Stimulated activated CD4-positive, alpha-beta T cell treated with anti-CD3 and anti-CD28 coated beads, Interleukin-4, amount 100 ng/mL, for 4 hours (primary cell): ENCODE measurements at places on chromosomes 2 and 18.

- DNase-seq, result no peak
Observed at GRCh38 chr2:234957834-234958135, 6.0 kb downstream of the SH3BP4 start.

- no peak for DNase-seq
Observed at GRCh38 chr2:29016504-29016903, 35.4 kb downstream of the TOGARAM2 start.

DNA sequence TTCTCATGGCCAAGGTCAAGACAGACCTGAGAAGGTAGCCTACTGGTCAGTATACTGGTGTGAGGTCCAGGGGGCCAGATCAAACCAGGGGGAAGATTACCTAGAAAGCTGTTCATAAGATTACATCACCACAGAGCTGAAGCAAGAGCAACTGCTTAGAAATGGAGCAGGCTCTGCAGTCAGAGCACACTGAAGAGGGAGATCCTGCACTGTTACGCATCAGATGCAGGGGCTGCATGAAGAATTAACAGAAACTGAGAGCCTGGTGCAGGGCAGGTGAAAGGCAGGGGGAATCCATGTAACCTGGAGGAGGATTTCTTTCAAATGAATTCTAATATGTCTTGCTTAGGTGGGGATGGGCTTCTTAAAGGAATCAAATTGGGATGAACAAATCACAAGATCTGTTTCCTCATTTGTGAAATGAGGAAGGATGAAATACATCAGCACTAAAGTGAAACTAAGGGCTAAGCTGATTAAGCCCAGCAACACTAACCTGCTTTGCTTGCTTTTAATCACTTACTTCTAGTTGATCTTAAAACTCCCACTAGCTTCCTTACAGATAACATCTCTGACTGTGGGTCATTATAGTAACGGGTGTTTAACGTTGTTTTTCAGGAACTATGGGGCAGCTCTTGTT, 74.3 kb upstream of the ADAM23 start:
- no peak for DNase-seq

DNA sequence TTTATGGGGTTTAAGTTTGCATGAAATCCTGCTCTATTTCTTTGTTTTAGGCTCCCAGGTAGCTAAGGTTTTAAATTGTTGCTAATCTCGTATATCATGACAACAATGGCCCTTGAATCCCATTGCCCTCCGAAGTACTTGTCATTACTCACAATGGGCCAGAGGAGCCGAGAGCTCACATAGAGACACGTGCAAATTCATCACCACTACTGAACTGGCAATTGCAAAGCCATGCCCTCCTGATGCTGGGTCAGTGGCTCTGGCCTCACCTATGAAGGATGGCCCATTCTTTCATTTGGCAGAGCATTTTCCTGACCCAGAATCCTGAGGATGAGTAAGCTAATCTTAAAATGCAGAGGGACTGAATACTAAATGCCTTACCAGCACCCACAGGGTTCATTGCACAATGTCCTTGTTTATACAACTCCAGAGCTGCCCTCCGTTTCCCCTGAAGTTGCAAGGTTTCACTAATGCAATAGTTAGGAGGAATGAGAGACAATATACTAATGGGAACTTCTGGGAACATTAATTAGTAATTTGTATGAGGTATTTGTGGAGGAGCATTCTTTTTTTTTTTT, 71.6 kb upstream of the GAREM1 start:
- DNase-seq, result no peak

DNA sequence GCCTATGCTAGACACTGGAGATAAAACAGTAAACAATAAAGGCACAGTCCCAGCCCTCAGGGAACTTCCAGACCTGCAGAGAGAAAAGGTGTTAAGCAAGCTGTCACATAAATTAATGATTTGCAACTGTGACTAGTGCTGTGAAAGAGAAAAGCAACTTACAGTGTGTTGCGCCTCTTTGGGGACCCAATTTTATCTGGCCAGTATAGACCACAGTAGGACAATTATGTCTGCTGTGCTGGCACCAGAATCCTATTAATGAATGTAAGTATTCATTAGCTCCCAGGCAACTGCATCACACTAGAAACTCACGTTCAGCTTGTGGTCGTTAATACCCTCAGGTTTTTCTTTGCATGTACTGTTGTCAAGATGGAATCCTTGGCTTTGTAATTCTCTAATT, 55.3 kb upstream of the CHST9 start:
- DNase-seq, result no peak

- no peak for DNase-seq
Observed at GRCh38 chr2:217248312-217248935, 388.6 kb upstream of the TNP1 start.

DNA sequence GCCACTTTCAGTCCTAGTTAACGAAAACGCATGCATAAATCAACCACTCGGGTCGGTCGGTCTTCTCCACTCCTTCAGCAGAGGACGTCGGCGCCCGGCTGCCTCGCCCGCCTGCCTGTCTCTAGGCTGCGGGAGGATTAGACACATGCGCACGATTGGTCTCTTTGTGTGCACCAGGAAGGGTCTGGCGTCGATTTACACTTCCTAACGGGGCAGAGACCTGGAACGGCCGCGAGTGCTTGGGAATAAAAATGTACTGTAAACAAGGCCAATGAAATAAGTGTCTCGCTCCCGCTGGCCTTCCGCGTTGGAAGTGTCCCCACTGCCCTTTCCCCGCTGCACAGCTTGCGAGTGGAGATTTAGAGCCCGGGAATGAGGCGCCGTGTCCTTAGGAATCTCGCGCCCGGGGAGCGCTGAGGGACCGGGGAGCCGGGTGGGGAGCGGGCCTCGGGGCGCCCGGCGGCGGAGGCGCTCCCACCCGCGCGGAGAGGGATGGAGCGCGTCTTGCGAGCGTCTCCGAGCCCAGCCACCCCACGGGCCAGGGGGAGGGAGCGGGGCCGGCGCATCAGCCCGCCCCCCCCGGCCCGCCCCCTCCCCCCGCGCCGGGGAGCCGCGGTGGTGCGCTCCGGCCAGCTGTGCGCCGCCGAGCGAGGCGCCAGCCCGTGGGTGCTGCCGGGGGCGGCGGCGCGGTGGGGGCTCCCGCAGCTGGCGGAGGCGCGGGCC, at the start of gene DOK6:
TSS of gene DOK6 (plus strand) at position 636 of the 723 bp plus-strand sequence.
- no peak for DNase-seq

DNA sequence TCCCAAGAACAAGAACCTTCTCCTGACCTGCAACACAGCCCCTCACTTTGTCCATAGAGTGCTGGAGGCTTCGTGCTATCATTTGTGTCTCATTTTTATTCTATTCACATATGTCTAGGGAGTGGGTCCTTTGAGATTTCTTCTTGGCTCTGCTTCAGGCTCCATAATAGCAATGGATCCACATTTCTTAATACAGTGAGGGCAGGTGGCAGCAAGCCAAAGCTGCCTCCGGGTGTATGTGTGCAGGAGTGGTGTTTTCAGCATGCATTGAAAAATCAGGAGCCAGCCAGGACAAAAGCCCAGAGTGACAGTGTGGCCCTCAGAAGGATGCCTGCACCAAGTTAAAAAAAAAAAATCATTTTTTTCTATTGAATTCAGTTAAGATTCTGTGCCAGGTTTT, 115.1 kb upstream of the PELI1 start:
- no peak for DNase-seq

GRCh38 chr18:13236411-13236810, 17.9 kb downstream of the LDLRAD4 start:
- DNase-seq, result no peak

DNA sequence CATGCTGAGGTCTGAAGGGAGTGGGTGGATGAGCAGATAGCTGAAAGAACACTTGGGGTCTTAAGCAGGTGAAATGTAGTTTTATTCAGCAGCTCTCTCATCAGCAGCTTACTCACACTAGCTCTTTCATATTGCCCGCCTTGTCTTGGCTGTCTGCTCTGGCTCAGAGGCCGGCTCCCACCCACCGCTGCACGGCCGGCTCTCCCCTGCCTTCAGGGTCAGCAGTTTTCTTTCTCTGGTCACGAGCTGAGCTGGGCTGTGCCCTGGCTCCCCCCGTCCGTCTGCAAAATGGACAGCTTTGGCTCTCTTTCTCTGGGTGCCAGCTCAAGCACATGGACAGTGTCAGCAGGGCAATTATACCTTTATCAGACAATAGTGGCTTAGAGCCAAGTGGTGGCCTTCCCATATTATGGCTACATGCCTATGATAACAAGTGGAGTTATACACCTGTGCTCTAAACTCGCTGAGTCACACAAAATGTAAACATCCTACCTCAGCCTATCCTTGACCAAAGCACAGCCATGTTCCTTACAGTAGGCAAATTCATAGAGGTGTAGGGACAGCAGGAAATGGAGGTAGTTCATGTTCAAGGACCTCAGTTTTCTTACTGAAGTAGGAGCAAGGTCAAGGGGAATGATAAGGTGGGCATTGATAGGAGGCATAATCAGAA, 224.8 kb downstream of the SOCS6 start:
- DNase-seq, result no peak
